A549 (cell line): ENCODE measurements at places on chromosomes 16 and 17.

GRCh38 chr17:14514973-14515372, 214.1 kb downstream of the HS3ST3B1 start:
- no peak for DNase-seq

DNA sequence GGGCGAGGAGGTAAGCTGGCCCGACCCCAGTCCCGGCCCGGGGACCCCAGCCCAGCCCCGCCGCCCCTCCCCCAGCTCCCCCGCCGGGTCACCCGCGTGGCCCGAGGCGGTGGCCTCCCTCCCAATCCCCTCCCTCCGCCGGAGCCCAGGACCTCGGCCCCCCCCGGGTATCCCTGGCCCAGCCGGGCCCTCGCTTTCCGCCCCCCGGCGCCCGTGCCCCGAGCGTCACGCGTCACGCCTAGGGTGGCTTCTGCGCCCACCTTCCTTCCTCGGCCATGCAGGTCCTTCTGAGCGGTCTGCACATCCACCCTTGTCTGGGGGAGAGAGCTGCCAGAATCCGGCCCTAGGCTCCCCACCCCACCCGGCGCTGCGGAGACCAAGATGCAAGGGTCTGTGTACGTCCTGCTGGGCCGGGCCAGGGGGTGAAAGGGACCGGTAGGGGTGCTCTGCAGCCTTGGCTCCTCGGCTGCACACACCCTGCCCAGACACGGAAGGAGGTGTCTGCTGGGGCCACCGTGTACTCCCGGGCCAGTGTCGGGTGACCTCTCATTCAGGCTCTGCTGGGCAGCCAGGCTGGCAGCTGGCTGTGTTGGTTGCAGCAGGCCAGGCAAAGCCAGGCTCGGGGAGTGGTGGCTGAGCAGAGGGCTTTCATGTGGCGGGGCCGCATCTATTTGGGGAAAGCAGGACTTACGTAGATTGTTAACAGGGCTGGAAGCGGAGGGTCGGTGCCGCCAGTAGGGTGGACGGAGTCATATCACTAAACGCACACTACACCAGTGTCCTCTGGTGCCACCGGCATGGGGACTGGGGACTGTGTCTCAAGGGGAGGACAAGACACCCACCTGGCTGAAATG, 754 bp downstream of the RAB11FIP4 start:
- no peak for DNase-seq

DNA sequence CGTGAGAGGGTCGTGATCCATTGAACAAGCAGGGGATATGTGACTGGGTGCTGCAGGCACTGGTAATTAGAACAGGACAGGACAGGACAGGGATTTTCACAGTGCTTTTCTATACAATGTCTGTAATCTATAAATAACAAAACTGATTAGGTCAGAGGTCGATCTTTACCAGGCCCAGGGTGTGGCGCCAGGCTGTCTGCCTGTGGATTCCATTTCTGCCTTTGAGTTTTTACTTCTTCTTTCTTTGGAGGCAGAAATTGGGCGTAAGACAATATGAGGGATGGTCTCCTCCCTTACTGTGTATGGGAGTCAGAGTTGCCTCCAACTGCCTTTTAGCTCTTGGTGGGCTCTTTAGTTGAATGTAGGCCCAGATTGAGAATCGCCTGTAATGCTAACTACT, 1.5 kb upstream of the ZNF764 start:
- no peak for DNase-seq

GRCh38 chr17:80884811-80885210, 106.8 kb upstream of the CHMP6 start:
- DNase-seq, result no peak

GRCh38 chr16:69036399-69037091, 68.9 kb upstream of the HAS3 start:
- DNase-seq, result no peak
